ENCODE measurements at places on chromosomes 5 and 9.

DNA sequence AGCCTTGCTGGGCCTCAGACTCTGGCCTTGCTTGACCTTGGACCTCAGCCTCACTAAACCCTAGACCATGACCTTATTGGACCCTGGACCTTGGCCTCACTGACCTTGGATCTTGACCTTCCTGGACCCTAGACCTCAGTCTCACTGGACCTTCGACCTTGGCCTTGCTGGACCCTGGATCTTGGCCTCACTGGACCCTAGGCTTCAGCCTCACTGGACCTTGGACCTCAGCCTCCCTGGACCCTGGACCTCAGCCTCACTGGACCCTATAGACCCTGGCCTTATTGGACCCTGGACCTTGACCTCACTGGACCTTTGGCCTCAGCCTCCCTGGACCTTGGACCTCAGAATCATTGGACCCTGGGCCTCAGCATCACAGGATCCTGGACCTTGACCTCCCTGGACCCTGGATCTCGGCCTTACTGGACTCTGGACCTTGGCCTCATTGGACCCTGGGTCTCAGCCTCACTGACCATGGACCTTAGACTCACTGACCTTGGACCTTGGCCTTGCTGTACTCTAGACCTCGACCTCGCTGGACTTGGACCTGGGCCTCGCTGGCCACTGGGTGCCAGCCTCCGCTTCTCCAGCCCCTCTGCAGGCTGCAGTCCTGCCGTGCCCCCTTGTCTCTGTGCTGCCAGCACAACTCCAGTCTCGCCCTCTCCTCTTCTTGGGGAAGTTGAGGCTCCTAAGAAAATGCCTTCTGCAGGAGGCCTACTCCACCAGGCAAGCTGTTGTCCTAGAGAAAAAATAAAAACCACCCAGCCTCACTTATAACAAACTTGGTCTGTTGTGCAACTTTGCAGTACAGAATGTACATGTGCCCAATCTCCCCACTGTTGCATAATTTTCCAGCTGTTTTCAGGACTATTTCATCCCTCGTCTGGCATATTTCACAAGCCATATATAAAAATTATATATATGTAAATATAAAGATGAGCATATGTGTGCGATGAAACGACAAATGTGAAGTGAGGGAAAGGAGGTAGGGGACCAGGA is 11.0 kb upstream of the ADAMTS2 start:
- no peak for DNase-seq

GRCh38 chr5:106399391-106399790 is 1271.3 kb downstream of the EFNA5 start:
- DNase-seq, result no peak

DNA sequence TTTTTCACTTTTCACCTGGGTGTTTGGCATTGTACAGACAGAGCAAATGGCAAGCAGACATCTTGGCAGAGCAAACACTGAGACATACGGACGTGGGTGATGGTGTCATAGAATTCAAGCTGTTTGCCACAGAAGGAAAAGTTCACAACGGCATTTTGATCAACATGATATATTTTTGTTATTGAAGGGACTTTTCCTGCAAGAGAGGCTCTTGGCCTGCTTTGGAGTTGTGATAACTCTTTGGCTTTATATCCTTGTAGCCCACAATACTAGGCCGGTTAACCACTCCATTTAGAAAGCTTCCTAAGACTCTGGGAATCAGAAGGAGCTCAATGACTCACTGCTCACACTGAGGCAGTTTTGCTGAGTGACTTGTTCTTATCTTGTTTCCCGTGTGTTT is 1038.3 kb downstream of the TLE1 start:
- no peak for DNase-seq

DNA sequence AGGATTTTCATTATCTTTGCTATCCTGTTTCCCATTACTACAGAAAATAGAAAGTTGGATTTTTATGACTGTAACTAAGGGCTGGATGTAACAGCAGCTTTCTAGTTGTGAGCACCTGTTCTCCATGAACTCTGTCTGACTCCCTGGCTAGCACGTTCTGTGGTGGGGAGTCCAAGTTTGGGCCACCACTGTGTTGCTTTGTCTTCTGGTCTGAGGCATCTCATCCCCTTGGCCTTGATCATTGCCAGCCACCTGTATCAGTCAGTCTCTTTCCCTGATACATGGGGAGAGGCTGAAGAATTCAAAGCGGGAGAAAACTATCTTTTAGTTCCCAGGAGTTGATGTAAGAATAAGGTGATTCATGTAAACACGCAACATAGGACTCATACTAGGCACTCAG is 33.4 kb downstream of the WDR70 start:
- no peak for DNase-seq

- DNase-seq, result no peak
Measured at GRCh38 chr5:146564007-146564762, 48.2 kb upstream of the GPR151 start.

GRCh38 chr5:10046676-10047075 is 203.0 kb downstream of the ATPSCKMT start:
- DNase-seq, result no peak

GRCh38 chr5:129506950-129507349 is 46.9 kb downstream of the ADAMTS19 start:
- no peak for DNase-seq

GRCh38 chr5:173441053-173441628 is 112.9 kb upstream of the STC2 start:
- DNase-seq, result no peak

DNA sequence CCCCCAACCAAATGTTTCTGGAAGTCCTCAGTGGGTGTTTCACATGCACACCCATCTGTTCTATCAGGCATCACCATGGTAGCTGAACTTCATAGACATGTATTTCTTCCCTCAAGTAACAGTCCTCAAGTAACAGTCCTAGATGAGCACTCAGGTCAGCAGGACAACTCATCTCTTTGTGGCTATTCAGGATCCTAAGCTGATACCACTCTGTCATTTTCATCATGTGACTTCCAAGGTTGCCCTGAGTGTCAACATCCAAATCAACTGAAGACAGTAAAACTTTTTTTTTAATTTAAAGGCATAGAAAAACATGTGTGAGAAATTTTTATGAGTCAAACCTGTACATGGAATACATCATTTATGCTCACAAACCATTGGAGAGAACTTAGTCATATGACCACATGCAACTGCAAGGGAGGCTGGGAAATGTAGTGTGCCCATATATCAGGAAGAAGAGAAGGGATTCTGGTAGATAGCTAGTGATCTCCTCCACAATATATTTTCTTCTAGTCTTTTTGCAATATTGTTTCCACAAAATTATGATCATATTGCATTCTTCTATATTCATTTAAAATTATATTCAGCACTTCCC is 64.2 kb upstream of the FST start:
- DNase-seq, result no peak

- DNase-seq, result no peak
Measured at GRCh38 chr9:68847765-68848164, 142.7 kb downstream of the PIP5K1B start.

- DNase-seq, result peak; percentile 66
Measured at GRCh38 chr9:131500939-131501541, 1.7 kb upstream of the POMT1 start.

- no peak for DNase-seq
Measured at GRCh38 chr9:101677861-101678260, 60.6 kb downstream of the GRIN3A start.

DNA sequence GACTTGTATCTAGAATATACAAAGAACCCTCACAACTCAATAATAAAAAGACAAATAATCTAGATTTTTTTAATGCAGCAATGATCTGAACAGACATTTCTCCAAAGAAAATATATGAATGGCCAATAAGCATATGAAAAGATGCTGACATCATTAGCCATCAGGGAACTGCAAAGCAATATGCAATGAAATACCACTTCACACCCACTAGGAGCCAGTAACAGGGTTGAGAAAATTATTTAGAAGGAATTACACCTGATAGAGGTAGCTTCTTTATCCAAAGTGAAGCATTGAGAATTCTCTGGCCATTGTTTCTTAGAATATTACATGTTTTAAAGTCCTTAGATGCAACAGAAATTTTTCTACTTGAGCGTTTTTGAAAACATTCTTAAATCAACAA is 316.9 kb downstream of the KCNN2 start:
- DNase-seq, result no peak

All from stimulated activated CD8-positive, alpha-beta memory T cell treated with anti-CD3 and anti-CD28 coated beads, Interleukin-15, amount 100 ng/mL, for 48 hours (primary cell).